ENCODE measurements at places on chromosomes 4 and X. TPM values are rescaled to one million over a fixed set of nuclear protein-coding genes. Genes with fewer than 3 reads are reported as not detected.

GPR143 gene
- total RNA-seq: 6.3 TPM

DNA sequence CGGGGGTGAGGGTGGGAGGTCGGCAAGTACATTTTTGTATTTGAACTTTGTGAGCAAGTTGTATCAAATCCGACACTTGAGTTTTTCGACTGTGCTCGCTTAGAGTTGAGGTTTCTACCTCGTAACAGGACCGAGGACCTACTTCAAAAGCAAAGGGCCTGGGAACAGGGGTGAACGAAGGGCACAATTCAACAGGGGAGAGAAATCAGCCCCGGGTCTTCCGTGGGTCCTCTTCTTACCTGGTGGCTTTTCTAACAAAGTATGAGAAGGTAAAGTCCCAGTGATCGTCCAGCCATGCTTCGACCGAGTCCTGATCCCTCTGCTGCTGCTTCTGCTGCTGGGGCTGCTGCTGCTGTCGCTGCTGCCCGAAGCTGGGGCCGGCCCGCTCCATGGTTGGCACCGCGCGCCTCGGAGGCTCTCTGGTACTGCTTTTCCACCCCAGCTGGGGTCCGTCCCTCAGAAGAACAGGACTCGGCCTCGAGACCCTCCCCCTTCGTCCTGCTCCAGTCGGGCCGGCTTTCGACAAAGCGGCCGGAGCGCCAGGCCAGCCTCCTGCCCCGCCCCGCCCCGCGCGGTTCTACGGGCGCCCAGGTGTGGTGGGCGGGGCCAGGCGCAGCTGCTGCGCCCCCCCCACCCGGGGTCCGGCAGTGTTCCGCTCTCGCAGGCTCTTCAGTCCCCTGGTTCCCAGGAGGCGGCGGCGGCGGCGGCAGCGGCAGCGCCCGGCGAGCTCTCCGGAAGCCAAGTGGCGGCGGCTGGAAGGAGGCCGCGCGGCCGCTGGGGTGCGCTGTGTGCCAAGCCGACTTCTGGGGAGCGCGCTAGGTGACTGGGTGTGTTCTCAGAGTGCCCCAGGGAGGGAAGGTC is at the start of gene PDE5A:
Gene PDE5A, minus strand, starts transcription at position 524 of the 861 bp plus-strand sequence. Its CDS starts 133 bp downstream, at position 391.
- peak; percentile 91 for DNase-seq

PSAPL1 gene
- 4.4 TPM for total RNA-seq

HS3ST1 gene
- total RNA-seq: 0.35 TPM

DNA sequence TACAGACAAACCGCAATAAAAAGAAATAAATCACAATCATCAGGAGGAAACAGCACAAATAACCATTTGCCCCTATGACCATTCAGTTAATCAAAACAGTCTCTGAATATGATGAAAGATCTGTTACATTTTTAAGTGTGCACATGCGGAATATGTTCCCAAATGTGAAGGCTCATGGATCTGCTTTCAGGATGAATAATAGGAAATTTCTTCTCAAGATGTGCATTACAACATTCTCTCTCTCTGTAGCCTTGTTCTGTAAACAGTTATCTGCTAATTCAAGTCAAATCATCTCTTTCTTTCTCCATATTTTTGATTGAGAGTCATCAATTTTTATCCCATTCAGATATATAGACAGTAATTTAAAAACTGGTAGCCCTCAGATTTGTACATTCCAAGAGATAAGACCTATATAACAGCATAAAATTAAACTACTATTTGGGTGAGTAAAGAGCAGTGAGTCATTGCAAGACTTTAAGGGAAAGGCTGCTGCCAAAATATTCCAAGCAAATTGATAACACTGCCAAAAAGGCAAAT is 433.9 kb upstream of the ATOH1 start:
- DNase-seq: no peak

DNA sequence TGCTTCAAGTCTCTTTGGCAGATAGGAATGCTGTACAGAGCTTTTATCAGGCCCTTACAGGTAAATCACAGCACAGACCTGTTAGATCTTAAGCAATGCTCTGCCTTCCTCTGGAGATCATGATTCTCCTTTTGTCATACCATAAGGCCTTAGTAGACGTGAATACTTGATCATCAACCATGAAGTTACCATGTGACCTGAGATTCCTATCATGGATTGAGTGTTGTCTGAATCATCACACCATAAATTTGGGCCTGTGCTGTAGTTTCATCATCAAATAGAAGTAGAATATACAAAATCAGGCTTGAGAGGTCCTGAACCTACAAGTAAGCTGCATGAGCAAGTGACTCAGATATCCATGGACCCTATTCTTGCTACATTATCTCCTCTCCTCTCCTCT is 466.8 kb upstream of the INTU start:
- no peak for DNase-seq

NXF2B gene
- total RNA-seq: not detected

DNA sequence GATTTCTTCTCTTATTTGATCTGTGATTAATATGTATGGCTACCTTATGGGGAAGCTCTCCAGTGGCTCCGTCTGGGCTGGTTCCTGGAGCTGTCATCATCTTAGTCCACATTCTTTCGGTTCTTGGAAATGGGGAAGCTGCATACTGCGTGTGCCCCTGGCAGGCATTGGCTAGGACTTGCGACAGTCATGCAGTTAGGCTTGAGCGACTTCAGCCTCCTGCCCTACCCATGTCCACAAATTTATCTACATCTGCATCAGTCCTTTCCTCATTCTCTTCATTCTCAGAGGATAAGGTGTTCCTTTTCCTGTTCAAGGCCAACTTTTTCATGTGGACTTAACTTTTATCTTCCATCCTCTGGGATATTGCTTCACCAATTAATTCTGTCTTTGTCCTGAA is 214.2 kb downstream of the RELL1 start:
- DNase-seq: no peak

GRCh38 chrX:154459832-154460231 is 1.8 kb downstream of the PLXNA3 start:
- DNase-seq: no peak

- no peak for DNase-seq
Measured at GRCh38 chrX:39052751-39053150, 251.5 kb downstream of the MID1IP1 start.

DNA sequence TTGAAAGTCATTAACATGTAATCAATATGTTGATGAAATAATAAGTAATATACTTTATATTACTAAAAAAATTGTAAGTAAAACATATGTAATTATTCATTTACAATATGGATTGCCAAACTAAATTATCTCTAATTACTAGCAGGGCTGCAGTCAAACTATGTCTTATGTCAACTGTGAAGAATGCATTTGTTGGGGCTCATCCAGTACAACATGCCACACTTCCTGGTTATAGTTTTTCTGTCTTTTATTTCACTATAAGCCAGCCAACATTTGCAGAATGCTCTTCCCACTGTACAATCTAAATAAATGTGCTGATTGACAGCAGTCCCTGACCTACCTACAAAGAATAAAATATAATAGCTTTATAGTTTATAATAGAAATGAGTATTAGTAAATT is 975.4 kb upstream of the NDST4 start:
- no peak for DNase-seq

TNIP3 gene
- not detected for total RNA-seq

GRCh38 chr4:108902769-108903168 is 139.9 kb upstream of the ETNPPL start:
- no peak for DNase-seq

DNA sequence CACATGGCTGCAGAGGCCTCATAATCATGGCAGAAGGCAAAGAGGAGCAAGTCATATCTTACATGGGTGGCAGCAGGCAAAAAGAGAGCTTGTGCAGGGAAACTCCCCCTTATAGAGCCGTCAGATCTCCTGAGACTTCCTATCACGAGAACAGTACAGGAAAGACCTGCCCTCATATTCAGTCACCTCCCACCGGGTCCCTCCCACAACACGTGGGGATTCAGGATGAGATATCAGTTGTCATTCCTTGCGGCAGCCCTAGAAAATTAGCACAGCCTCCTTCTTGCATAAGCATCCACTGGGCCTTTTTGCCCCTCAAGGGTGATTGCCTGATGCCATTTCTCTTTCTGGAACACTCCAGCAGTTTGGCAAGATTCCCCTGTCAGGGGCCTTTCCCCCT is 61.7 kb upstream of the STX18 start:
- no peak for DNase-seq

DNA sequence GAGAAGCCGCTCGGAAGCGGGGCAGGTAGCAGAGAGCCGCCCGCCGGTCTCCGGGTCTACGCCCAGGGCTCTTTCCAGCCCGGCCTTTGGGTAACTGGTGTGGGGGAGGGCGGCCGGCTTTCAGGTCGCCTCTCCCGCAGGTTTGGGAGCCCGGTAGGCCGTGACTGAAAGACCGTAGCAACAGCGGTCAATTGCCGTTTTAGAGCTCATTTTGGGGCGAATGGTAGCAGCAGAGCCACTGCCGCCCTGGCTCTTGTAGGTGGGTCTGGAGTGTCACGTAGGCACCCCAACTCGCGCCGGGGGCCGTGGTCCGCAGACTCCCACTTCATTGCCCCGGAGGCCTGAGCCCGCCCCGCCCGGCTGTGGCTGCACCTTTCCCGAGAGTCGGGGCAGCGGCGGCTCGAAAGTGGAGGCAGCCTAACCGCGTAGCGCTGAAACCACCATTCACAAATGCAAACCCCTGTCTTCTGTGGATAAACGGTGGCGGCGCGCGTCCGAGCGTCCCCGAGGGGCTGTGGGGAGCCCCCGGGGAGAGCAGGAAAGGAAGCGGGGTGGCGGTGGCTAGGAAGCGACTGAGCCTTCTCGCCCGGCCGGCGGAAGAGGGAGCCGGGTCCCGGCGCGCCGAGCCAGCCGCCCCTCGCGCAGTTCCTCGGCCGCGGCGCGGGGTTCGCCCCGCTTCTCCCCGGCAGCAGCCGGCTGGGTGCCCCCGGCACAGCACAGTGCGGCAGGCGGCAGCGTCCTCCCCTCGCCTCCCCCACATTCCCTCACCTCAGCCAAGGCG is 2185.1 kb upstream of the TENM3 start:
- DNase-seq: peak; percentile 49

DNA sequence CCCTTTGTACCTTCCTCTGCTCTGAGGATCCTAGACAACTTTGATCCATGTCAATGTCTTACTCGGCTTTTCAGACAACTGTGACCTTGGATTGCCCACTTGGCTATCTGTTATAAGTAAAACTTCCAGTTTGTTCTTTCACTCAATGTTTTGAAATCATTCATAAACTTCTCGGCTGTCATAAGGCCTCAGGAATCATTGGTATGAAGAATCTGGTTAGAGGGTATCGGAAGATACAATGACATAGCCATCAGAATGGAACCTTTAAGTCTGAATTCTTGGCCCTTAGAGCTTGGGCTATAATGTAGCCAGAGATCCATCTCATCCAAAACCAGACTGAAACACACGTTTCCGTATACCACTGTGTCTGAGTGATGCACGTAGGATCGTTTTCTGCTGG is 59.0 kb upstream of the WDR1 start:
- no peak for DNase-seq

ARL9 gene
- 0.06 TPM for total RNA-seq

SPANXA2 gene
- not detected for total RNA-seq

- no peak for DNase-seq
Measured at GRCh38 chr4:87749883-87750282, 49.5 kb upstream of the IBSP start.

GRCh38 chr4:19266566-19266965 is 985.1 kb upstream of the SLIT2 start:
- DNase-seq: peak; percentile 2

AMBN gene
- not detected for total RNA-seq

- DNase-seq: no peak
Measured at GRCh38 chr4:155761047-155761446, 2.2 kb downstream of the GUCY1B1 start.

BTK gene
- not detected for total RNA-seq

GRCh38 chrX:102835504-102836146 is 101.4 kb upstream of the RAB40AL start:
- peak; percentile 5 for DNase-seq

GRCh38 chr4:7757501-7758471 is 181.9 kb downstream of the AFAP1 start:
- DNase-seq: peak; percentile 16

GRCh38 chr4:74267998-74268606 is 40.2 kb upstream of the EPGN start:
- no peak for DNase-seq

- no peak for DNase-seq
Measured at GRCh38 chr4:105632599-105632998, 75.9 kb downstream of the INTS12 start.

GRCh38 chr4:142840516-142841123 is 5.5 kb downstream of the INPP4B start:
- DNase-seq: peak; percentile 52

SLITRK2 gene
- 0.09 TPM for total RNA-seq

- DNase-seq: peak; percentile 57
Measured at GRCh38 chr4:9765091-9765490, 16.3 kb upstream of the DRD5 start.

ADH1A gene
- not detected for total RNA-seq

DNA sequence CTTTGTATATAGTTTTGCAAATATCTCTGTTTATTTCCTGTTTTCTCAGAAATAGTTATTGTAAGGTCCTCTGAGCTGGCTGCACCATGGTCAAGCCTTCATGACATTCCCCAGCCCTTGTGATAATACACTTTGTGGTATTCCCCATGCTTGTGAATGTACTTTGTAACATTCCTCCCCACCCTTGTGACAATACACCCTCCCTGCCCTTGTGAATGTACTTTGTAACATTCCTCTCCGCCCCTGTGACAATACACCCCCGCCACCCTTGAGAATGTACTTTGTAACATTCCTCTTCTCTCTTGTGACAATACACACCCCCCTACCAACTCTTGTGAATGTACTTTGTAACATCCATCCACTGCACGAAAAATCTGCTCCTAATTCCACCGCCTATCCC is 530.7 kb downstream of the CENPC start:
- no peak for DNase-seq

ASIC5 gene
- total RNA-seq: not detected

GRCh38 chrX:49197543-49198087 is 2.4 kb downstream of the SYP start:
- no peak for DNase-seq

DNA sequence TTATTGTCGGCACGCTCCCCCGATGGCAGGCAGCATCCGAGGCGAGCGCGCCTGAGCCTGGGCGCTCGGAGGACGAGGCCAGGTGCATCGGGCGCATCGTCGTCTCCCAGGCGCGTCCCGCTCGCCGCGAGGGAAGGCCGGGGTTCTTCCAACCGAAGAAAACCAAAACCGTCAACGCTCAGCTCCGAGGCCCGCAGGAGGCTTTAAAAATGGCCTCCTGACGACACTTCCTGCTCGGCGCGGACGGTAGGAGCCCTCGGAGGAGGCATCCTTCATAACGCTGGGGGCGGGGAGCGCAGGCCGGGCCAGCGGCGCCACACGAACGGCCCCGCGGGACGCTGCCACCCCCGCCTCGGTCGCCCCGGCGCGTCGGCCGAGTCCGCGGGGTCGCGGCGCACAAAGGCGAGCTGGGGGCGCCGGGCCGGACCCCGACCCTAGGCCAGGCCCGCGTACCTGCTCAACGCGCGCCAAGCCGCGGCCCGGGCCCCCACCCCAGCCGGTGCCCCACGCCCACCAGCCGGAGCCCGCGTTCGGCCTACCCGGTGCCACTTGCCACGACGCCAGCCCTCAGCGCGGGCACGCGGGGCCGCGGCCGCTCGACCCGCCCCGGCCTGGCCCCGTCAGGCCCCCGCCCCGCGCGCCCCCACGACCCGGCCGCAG is 501 bp downstream of the ZNF518B start:
- peak; percentile 74 for DNase-seq

GRCh38 chr4:16598597-16599206 is 299.7 kb downstream of the LDB2 start:
- DNase-seq: peak; percentile 37

LINC00632 gene
- 9.4 TPM for total RNA-seq
